ENCODE measurements at places on chromosomes 3 and 15.

DNA sequence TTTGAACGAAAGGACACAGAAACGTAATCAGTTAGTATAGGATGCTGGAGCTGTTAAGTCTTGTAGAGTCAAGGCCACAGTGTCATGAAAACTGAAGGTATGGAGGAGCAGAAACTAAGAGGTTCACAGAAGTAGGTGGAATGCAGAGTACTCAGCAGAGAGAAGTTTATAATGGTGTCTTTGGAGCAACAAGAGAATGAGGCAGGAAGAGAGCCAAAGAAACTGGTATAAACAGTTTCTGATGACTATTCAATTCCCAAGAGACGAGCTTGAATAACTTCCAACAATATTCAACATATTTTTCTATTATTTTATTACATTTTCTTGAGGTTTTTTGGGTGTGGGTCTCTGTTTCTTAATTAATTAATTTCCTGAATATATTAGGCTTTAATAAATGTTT is 29.6 kb downstream of the GALK2 start:
- DNase-seq: no peak

- no peak for DNase-seq
Measured at GRCh38 chr3:111923095-111923771, 55.6 kb upstream of the ABHD10 start.

DNA sequence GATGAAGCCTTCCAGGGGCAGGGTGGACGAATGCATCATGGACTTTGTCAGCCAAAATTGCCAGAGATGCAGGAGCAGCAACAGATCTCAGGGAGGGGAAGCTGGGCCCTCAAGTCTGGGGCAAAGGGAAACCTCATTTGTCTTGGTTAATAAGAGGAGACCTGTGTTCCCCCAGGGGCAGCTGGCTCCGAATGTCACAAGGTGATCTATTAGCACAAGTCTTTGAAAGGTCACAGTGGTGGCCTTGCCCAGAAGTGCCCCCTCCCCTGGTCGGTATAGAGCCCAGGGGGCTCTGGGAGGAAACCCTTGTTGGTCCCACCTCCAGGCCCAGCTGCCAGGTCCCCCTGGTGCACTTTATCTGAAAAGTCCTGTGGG is 46.2 kb downstream of the ABTB1 start:
- DNase-seq: no peak

DNA sequence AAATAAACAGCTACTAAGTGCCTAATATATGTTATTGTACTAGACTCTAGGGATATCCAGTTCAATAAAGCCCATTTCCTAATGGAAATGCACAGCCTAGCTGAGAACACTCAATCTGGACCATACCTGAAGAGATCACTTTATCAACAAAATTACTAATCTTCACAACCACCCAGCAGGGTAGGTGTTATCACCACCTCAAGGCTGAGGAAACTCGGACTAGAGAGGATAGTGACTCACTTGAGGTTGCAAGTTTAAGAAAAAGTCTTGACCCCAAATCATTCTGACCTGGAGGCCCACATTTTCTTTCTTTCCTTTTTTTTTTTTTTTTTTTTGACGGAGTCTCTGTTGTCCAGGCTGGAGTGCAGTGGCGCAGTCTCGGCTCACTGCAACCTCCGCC is 3.1 kb upstream of the FMN1 start:
- no peak for DNase-seq

DNA sequence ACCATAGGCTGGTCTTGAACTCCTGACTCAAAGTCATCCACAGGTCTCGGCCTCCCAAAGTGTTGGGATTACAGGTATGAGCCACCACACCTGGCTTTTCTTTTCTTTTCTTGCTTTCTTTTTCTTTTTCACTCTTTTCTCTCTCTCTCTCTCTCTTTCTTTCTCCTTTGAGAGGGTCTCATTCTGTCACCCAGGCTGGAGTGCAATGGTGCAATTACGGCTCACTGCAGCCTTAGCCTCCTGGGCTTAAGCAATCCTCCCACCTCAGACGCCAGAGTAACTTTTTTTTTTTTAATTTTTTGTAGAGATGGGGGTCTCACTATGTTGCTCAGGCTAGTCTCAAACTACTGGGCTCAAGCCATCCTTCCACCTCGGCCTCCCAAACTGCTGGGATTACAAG is 133.1 kb upstream of the UBE2E1 start:
- no peak for DNase-seq

GRCh38 chr3:73433079-73433478 is 191.7 kb downstream of the PDZRN3 start:
- DNase-seq: no peak

- DNase-seq: no peak
Measured at GRCh38 chr3:46080969-46081345, 53.7 kb upstream of the XCR1 start.

- DNase-seq: no peak
Measured at GRCh38 chr3:12467746-12468145, 16.5 kb upstream of the TSEN2 start.

DNA sequence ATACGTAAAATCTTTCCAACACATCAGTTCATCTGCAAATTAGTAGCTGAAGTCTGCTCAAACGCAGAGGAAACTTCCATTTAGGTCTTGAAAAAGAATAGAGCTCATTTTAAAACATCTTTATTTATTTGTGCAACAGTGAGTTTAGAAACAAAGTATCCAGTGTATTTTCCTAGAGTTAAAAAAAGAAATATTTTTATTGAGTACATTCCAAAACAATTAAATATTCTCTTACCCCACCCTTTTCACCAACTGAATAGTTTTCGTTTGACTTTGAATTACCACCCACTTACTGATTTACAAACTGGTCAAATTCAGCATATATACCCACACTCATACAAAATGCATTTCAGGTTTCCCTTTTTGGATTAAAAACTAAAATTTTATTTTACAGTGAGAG is 104.7 kb downstream of the ZBTB20 start:
- DNase-seq: no peak

GRCh38 chr15:98232761-98233160 is 272.3 kb downstream of the ARRDC4 start:
- DNase-seq: no peak

GRCh38 chr3:141367038-141367730 is 1.1 kb upstream of the ZBTB38 start:
- DNase-seq: no peak

GRCh38 chr3:112579697-112580096 is 17.9 kb downstream of the SLC35A5 start:
- no peak for DNase-seq

DNA sequence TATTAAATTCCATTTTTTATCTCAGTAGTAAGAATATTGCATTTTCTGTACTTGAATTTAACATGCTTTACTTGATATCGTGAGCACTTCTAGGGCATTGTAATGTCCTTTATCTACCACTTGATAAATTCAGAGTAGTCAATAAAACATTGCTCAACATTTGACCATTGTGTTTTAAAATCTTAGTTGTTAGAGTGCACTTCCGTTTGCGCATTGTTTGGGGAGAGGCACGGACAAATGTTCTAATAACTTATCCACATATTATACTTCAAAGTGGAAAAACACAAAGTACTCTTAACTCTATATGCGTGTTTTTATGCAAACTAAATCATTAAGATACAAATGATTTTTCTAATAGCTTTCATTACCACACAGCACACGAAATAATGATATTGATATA is 419 bp downstream of the FAM227B start:
- no peak for DNase-seq

GRCh38 chr3:189941679-189942078 is 179.0 kb downstream of the P3H2 start:
- DNase-seq: no peak

DNA sequence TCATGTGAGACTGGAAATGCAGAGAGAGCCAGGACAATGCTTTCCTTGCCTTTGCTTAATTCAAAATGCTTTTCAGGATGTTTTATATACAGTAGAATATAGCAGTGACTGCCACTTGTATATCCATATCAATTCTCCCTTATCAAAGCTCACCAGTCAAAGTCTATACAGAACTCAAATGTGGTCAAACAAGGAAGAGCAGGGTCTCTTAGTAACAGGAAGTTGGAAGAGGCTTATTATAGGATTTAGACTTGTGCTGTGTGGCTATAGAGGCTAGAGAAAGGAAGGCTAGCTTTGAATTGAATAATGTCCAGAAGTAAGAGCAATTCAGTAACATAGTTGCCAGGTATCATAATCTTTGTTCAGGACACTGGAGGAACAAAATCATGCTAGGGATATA is 4.4 kb upstream of the SI start:
- DNase-seq: no peak

- DNase-seq: no peak
Measured at GRCh38 chr15:49989498-49989897, 129.5 kb downstream of the ATP8B4 start.

- no peak for DNase-seq
Measured at GRCh38 chr15:93524432-93524831, 435.4 kb upstream of the RGMA start.

DNA sequence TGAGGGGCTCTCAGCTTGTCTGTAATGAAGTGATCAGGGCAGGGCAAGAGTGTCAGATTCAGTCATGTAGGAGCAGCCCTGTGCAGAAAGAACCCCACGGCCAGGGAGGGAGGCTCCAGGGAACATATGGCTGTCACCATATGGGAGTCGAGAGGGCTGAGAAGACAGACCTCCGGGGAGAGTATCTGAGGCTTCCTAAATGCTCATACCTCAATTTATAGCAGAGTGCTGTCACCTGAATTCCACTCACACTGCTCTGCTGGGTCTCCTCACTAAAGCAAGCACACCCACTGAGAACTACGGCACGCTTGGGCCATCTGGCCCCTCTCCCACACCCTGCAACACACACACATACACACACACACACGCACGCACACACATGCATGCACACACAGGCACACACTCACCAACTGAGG is 92.3 kb upstream of the TJP1 start:
- DNase-seq: no peak
